ENCODE measurements at places on chromosomes 2 and 18.

GRCh38 chr2:95346738-95347671, 49.9 kb downstream of the KCNIP3 start:
- DNase-seq, result no peak

- DNase-seq, result no peak
These were observed 61.7 kb downstream of the ASB1 start for GRCh38 chr2:238488347-238488826.

DNA sequence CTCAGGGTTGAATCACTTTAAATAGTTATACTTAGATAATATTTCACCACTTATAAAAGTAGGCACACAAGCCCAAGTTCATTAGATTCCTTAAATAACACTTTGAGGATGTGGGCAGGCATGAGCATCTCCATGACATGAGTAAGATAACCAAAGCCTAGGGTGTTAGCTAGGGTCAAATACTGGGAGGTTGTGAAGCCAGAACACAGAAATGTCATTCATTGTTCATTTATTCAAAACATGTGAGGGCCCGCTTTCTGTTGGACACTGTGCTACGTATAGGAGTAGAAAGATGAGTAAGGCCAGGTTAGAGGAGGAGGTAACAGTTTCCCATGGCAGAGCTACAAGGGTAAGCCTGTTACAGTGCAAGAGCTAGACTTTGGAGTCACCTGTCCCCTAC, 93.5 kb upstream of the NEDD4L start:
- DNase-seq, result no peak

GRCh38 chr2:53778536-53779162, 8.1 kb downstream of the ASB3 start:
- no peak for DNase-seq

DNA sequence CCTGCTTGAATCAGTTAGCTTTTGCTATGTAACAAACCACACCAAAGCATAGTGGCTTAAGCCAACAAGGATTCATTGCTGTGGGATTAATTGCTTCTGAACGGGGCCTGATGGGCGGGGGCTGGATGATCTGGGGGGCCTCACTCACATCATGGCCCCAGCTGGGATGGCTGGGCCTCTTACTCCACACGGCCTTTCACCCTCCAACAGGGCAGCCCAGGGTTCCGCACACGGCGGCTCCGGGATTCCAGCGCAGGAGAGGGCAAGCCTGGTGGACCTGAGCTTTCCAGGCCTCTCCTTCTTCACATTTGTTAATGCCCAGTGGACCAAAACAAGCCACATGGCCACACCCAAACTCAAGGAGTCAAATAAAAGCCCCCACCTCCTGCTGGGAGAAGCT, 86.3 kb upstream of the PHLPP1 start:
- DNase-seq, result no peak

GRCh38 chr18:52596748-52597435, 256.9 kb downstream of the DCC start:
- DNase-seq, result no peak

- DNase-seq, result no peak
These were observed 53.0 kb downstream of the CYP26B1 start for GRCh38 chr2:72094701-72095100.

- no peak for DNase-seq
These were observed 61.6 kb downstream of the ICOS start for GRCh38 chr2:203997980-203998809.

DNA sequence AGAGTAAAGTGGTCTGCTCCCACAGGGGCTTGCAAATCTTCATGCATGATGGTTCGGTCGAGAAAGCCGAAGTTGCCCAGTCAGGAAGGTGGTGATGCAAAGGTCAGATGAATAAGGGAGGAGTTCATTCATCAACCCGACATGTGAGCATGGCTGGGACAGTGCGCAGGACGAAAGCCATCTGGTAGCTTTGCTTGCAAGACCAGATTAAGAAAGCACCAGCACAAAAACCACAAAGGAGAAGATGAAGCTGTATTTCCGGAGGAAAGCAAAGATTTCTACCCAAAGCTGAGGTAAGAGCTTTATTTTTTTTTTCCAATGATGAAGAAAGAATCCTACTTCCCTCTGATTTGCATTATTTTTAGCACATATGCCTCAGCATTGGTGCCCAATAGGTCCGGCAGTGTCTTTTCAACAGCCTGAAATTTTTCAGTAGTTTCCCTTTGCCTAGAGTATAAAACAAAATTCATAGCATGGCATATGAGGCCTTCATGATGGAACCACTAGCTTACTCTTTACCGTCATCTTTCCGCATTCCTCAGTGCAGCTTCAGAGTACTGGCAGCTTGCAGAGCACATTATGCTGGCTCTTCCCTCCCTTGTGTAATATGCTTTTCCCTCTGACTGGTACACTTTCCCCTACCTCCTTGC, 112.0 kb upstream of the THOC1 start:
- no peak for DNase-seq

DNA sequence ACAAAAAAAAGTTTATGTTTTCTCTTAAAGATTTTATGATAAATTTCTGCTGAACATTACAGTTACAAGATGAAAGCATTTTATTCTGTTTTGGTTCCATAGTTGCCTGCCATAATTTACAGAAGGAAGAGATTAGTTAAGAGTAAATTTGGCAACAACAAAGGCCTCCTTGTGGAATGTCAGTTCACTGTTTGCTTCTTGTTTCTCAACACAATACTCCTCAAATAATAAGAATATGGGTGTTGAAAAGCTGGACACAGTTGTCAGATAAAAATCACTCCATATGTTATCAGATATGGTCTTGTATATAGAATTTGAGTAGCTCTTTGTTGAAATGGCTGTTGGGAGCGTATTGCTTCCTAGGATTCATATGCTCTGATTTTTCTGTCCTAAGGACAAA, 359.5 kb downstream of the CPS1 start:
- no peak for DNase-seq

GRCh38 chr2:241417626-241418025, 61.5 kb downstream of the FARP2 start:
- no peak for DNase-seq

DNA sequence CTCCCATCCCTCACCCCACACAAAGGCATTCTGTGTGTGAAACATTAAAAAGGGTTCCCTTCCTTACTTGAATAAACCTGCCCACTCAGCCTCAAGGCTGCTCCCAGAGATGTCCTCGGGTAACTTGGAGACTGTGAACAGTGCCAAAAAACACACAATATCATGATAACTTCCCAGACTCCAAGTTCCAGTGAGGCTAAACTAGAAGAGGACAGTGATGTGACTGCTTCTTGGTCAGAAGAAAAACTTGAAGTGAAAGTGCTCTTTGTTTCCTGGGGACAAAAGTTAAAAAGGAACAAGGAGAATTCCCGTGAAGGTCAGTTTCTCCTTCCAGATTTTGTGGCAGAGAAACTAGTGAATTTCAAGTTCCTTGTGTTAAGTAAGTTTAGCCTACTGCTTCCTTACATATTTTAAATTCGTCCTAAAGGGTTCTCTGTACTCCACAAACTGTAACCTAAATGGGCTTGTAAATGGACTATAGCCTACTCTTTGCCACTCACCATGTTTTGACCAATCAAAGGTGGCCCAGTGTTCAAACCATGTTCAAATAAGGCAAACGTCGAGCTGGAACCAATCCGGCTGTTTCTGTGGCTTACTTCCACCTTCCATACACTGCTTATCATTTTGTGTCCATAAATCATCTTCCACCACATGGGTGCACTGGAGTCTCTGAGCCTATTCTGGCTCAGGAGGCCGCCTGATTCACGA, 20.4 kb downstream of the TPRKB start:
- DNase-seq, result no peak

DNA sequence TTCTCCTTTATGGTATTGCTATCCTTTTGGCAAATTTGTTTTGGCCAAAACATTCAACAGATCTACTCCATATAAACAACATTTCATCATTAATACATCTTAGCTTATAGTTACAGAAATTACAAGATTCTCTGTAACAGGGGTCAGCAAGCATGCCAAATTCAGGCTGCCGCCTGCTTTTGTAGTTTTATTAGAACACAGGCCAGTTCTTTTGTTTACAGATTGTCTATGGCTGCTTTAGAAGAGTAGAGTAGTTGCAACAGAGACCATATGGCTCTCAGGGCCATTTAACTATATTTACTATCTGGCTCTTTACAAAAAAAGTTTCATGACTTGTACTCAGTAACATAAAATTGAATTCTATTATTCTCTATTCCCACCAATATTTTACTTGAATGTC, 53.9 kb downstream of the LNPK start:
- no peak for DNase-seq

DNA sequence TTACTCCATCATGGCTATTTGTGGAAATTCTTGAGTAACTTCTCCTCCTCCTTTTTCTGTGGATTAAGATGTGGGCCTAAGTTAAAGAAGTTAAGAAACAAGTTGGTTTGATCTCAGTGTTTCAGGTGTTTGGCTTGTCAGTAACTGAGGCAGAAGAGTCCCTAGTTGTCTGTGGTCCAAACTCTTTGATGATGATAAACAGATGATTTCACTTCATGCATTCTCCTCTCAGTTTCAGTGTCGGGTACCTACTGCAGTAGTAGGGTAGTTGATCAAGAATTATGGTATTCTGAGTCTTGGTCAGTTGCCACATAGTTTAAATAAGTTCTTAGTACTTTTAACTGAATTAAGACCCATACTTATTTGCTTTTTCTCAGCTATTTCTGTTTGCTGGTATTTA, 85.6 kb downstream of the NCOA1 start:
- DNase-seq, result no peak
